ENCODE measurements at places on chromosomes 2 and 18.

DNA sequence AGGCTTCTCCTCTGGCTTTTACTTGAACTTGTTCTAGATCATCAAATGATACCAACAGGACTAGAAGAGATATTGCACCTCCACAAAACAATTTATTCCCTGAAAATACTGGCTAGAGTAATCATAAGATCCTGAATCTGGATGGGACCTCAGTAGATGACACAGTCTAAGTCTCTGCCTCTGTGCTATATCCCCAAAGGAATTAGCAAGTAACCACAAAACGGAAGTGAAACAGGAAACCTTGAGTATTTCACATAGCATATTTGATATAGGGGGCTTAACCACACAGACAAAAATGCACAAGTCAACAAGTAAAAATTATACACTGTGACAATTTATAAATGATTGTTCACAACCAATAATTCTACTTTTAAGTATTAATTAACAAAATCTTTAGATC, 456.9 kb upstream of the TNP1 start:
- DNase-seq, result no peak

GRCh38 chr2:179606141-179606540, 255.3 kb downstream of the ZNF385B start:
- no peak for DNase-seq

DNA sequence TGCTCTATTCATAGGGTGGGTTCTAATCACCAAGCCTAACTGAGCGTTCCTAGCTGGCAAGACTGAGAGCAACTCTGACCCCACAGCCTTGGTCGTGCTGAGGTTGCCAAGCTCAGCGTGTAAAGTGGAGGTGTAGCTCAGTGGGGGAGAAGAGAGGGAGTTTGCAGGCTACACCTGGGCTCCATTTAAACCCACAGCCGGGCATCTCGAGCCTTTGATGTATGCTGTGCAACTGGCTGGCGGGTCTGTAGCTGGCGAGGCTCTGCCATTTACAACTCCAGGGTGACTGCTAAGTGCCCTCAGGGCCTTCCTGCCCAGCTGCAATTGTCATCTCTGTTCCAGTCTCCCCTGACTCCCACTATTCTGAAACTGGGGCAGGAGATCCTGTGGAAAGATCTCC, 20.0 kb upstream of the CHRNA1 start:
- DNase-seq, result no peak

- DNase-seq, result no peak
Observed at GRCh38 chr18:62914871-62915392, 199.6 kb downstream of the PHLPP1 start.

DNA sequence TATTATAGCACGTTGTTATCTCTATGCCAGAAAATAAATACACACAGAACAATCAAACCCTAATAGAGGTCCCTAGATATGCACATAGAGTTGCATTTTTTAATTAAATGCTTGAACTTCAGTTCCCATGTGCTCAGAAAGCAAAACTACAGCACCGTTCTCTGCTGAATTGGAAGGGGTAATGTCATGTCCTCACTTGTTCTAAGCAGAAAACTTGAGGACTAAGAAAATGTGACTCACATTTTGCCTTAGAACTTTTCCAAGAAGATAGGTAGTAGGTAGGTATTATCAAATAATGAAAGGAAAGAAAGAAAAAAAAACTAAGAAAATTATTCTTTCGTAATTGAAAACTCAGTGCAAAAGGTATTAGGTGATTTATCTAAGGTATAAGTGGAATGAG, 607.3 kb downstream of the ERBB4 start:
- DNase-seq, result no peak
